T-helper 2 cell treated with Interferon-gamma antibody and Interleukin-4, amounts not matched to agents 5 μg/mL and 100 μg/mL, for 36 hours (primary cell): ENCODE measurements at places on chromosomes 3 and 15.

- no peak for DNase-seq
Measured at GRCh38 chr3:115095236-115095635, 51.9 kb downstream of the ZBTB20 start.

- DNase-seq = no peak
Measured at GRCh38 chr15:37490707-37491106, 390.4 kb upstream of the MEIS2 start.

GRCh38 chr15:91271565-91272153, 171.6 kb downstream of the SV2B start:
- peak; percentile 29 for DNase-seq

- DNase-seq = no peak
Measured at GRCh38 chr15:44489464-44489863, 47.5 kb upstream of the EIF3J start.

- no peak for DNase-seq
Measured at GRCh38 chr15:51307325-51307724, 31.1 kb downstream of the CYP19A1 start.

GRCh38 chr3:157408499-157409149, 28.0 kb upstream of the PTX3 start:
- DNase-seq = no peak

- no peak for DNase-seq
Measured at GRCh38 chr3:132285620-132285945, 31.6 kb upstream of the ACP3 start.

DNA sequence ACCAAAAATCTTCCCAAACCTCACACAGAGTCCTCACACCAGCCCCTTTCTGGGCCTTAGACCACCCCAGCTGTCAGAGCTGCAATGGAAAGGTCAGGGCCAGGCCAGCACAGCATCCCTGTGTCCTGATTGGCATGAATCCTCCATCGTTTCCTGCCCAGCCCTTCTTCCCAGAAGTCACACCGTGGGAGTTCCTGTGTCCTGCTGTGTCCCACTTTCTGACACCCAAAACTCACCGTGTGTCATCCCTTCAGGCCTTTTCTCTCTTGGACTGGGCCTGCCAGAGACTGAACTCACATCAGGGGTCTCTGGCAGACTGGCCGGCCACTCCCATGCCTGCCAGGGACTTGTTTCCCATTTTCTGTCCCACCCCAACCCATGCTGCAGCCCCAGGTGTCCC, 32.5 kb upstream of the CHRNB4 start:
- DNase-seq = no peak

DNA sequence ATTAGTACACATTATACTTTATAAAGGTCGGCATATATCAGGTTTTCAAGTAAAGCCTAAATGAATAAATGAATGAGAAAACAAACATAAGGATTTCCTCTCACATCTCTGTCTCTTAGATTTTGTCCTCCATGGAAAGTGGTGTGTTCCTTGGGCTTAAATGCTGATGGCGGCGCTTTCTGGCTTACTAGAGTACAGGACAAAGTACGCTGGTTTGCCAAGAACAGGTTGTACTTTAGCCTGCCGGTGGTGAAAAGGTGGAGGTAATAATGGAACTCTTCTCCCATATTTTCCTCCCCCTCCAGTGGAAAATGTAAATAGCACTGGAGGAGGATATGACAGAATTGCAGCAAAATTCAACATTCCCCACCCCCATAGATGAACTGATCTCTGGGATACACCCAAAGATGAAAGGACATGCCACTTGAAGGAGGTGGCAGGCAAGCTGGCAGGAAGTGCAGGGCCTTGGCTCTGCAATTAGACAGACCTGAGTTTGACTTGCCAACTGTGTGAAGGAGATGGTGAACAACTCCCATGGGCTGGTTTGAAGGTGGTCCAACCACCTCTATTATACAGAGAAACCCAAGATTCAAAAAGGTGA, 29.3 kb downstream of the CEP152 start:
- no peak for DNase-seq

GRCh38 chr3:123658852-123659206, 74.0 kb upstream of the HACD2 start:
- DNase-seq = no peak

DNA sequence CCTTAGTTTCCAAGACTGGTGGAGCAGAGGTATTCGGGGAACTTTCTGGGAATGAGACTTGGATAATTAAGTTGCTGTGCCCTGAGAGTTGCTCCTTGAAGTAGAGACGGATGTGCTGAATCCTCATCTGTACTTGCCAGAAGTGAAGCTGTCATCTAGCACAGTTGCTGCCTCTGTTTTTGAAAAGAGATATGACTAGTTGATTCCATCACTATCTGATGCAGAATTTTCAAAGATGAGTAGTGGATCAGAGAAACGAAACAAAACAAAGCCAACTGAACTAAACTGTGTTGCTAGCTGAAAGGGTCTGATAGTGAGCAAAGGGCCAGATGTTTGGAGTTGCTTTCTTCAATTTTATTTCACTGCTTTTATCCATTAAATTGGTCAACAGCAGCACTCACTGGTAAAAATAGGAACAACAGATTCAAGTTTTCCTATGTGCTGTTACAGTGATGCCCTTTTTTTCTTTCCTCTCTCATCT, 52.7 kb downstream of the MITF start:
- DNase-seq = no peak
